ENCODE measurements at places on chromosomes 2 and 18.

- DNase-seq: no peak
These were observed 217.4 kb downstream of the KCNE4 start for GRCh38 chr2:223269386-223269785.

DNA sequence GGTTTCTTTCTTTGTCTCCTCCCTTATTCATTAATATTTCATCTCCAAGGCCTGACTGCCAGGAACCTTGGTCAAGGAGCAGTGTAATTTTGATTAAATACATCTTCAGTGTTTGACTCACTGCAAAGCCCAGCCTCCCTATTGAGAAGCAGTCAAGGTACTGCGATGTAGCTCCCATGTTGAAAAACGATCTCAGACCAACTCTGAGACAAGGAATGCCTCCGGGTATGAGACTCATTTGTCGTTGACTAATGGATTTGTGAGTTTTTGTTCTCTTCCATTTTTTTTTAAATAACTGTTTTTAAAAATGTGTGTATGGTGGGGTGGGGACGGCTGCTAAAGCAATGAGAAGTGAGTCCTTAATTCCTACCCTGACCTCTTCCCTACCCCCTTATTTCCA is 361.6 kb downstream of the SOX11 start:
- no peak for DNase-seq

- no peak for DNase-seq
These were observed 97.6 kb upstream of the PPP1CB start for GRCh38 chr2:28653892-28654662.

DNA sequence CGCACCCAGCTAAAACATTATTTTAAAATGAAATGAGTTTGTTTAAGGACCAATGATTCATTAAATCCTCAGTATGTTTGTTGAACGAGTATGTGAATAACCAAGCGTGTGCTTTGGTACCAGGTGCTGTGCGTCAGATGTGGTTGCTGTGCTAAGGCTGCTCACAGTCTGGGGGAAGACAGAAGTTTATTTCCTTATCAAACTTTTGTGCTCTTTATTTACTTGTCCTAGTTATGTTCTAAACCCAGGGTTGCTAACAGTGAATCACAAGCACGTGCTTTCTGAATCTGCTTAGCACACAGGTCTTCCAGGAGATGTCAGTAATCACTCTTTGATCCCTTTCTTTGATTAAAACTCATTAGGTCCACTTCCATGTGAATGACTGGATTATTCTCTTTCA is 37.0 kb downstream of the RAPGEF4 start:
- peak; percentile 16 for DNase-seq

GRCh38 chr2:1884933-1885580 is 140.7 kb upstream of the PXDN start:
- DNase-seq: no peak

GRCh38 chr2:866887-867286 is 83.8 kb upstream of the SNTG2 start:
- no peak for DNase-seq

- no peak for DNase-seq
These were observed 24.5 kb upstream of the HPCAL1 start for GRCh38 chr2:10278029-10278762.

GRCh38 chr2:206031950-206032567 is 53.9 kb downstream of the INO80D start:
- no peak for DNase-seq

GRCh38 chr2:199851501-199851810 is 464 bp upstream of the FTCDNL1 start:
- no peak for DNase-seq

- no peak for DNase-seq
These were observed 1.1 kb upstream of the SCN9A start for GRCh38 chr2:166376873-166377272.

DNA sequence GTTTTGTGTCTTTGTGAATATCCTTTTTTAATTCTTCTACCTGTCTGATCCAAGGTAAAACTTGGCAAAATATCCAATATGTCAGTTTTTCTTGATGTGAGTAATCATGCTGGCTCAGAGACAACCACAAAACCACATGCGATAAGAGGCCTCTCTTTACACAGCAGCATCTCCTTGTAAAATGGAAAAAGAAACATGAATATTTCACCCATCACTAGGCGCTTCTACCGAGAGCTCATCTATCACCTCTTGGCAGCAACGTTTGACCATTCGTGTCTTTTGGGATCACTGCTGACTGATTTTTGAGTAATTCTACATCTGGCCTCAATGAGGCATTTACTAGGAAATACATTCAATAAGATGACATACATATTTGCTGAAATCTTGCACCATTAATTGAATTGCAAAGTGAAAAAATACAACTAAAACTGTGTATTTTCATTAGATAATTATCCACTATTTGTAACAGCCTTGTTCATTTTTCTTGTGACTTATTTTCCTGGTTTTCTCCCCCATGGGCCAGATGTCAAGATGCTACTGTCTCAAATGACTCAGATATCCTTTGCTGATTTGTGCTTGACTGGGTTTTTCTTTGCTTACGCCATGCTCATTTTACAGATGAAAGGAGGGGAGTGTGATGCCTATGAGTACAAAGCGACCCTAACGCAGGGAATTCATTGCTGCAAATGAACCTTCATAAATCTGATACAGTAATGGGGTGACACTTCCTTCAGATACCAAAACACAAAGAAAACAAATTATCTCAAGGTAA is 467.5 kb downstream of the FBXO15 start:
- no peak for DNase-seq

DNA sequence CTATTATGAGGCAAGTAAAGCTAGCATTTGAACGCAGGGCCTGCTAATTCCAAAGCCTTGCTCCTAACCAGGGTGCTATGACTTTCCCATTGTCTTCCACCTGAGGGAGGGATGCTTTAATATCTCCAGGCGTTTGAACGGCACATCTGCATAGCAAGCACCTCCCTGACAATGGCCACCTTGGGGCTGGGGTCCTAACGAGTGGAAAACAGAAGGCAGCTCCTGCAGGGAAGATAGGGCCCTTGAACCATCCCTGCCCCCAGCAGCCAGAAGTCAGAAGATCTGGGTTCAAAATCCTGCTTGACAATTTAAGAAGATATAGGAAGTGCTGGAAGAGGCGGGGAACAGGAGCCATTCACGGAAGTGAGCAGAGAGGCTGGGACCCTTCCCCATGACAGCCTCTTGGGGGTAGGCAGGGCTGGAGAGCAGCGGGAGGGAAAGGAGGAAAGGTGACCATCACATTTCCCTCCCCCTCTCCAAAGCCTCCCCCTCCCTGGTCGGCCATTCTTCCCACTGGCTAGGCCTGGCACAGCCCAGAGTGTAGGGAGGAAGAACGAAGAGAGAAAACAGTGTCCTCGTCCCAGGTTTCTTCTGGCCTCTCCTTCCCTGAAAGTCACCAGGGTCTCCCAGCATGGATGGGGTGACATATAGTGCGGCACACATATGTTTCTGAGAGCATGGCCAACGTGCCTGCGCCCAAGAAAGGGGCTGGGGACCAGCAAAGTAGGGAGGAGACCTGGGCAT is 73.5 kb downstream of the EMX1 start:
- DNase-seq: no peak

DNA sequence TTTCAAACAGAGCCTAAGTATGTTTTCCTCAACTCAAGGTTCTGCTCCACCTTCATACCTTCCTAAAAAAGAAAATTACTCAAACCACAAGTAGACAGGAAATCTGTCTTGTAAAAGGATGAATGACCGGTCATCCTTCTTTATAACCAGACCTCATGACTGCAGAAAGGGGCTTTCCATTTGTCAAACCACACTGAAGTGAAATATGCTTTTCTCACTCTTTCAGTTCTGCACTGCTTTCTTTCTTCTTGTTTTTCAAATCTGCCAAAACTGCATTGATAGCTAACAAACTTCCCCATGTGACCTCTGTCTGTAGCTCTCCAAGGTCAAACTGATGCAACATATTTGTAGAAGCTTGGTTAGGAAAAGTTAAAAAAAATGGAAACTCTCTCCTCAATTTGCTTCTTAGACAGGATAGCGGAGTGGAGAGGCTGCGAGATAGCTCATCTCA is 308.9 kb upstream of the CCDC68 start:
- DNase-seq: no peak

- DNase-seq: no peak
These were observed 110.4 kb upstream of the VRK2 start for GRCh38 chr2:57936216-57936615.

DNA sequence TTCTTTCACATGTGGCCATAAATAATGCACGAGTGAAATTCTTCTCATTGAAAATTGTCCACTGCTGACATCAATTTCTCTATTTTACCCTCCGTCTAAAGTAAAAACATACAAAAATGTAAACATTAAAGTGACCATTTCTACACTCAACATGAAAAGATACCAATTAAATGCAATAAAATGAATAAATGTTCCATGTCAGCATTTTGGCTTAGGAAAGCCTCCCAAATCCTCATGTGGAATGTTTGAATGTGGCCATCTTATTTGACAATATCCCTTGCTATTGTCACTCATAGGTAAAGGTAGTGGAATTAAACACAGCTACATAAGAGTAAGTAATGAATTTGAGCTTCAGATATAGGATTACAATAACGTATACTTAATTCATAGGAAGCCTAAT is 60.8 kb downstream of the ZNF521 start:
- DNase-seq: no peak
